NB4 (cell line): ENCODE measurements at places on chromosomes 7 and 10.

DNA sequence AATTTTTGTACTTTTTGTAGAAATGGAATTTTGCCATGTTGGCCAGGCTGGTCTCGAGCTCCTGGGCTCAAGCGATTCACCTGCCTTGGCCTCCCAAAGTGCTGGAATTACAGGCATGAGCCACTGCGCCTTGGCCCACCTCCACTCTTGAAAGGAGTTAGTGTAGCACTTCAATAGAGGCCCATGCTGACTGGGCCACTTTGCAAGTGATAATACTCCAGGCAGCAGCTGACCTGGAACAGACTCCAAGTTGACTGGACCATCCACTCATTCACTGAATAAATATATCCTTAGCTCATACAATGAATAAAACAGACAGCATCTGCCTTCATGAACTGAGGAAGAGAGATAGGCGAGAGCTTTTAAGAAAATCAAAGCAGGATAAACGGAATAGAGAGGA is 14.7 kb downstream of the CPVL start:
- no peak for DNase-seq

GRCh38 chr7:44275146-44275545 is 50.2 kb downstream of the CAMK2B start:
- no peak for DNase-seq

DNA sequence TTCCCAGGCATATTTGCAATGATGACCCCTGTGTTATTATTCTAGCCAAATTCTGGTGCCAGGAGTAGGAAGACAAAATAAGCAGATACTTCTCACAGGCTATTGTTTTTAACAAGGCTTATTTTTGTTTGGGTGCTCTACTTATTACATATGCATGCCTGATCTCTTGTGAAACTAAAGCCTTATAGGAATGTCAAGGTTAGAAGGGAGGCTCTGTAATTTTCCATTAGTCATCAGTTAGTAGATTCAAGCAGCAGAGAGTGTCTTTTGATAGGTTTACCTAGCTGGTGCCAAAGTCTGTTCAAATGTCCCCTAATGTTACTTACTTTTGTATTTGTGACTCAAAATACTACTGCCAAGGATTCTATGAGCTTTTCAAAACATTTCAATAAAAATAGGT is 11.7 kb upstream of the TMEM106B start:
- no peak for DNase-seq

DNA sequence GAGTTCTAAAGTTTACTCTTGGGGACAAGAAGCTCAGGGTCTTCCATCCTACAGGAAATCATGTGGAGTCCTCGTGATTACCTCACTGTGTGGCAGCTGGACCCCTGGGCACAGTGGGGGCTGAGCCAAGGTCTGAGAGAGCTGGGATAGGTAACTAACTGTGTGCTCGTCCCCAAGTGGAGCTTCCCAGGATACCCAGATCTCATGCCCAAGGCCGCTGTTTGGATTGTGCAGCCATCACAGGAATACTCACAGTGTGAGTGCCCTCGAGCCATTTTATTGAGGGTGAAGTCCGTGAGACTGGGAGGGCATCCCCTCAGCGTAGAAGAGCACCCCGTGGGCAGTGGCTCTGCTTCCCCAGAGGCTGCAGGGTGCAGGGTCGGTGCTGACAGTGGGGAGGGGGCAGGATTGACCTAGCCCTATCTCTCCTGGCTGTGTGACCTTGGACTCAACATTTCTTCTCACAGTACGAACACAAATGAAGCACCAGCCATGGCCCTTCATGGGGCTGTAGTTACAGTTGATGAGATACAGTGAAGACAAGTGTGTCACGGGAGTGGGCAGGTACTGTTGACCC is 69.6 kb upstream of the LEP start:
- no peak for DNase-seq

DNA sequence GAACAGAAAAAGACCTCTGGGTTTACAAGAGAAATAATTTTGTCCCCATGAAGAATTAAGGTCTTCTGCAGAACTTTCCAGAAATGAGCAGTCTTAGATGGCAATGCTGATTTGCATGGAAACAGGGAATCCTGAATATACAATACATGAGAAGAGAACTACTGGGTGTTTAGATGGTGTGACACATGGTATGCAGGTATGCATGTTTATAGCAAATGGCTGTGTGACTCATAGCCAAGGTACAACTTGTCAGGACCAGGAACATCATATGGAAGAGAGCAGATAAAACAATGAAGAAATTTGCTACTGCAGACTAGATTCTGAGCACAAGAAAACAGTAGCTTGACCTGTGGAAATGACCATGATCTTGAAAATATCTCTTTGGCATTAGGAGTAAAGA is 907.8 kb downstream of the GATA3 start:
- no peak for DNase-seq

GRCh38 chr10:34305189-34305588 is 509.9 kb downstream of the PARD3 start:
- DNase-seq = peak; percentile 5

DNA sequence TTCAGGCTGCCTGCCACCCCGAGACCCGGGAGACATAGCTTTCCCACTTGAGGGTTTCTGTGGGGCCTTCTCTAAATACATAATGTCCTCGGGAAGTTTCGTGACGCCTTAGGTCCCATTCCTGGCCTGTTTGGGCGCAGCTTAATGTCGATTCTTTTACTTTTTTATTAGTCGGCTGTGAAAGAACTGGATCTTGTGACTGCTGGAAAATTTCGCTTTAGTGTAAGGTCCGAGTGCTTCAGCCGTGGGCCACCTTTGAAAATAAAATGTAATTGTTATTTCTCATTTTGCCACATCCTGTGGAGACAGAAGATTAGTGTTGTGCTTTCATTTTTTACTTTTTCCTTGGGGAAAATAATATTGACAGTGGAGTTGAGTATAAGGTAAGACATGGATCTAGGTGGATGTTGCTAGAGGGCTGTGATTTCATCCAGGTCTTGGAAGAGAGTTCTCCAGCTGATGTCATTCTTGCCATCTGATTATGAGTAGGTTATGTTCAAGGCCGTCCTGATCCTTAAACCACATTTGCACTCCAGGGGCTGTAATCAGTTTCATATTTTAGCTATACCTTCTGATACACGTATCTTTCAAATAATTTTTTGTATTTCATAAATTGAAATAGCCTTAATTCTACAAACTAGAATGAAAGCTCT is 830 bp downstream of the RAB18 start:
- DNase-seq = no peak

DNA sequence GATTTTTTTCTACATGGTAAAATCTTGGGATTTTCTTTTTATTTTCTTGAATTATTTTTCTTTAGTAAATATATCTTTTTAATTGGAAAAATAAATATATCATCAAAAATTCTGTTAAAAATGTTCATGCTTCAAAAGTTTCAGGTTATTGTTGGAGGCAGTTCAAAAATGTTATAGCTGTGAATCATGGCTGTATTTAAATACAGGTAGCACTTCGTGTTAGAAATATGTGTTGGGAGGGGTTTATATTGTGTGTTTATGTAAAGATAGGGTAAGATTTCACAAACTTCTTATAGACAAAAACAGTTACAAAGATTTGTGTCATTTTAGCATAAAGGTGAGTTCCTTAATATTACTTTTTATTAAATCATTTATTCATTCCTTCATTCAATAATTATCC is 60.4 kb downstream of the HDAC9 start:
- DNase-seq = no peak

DNA sequence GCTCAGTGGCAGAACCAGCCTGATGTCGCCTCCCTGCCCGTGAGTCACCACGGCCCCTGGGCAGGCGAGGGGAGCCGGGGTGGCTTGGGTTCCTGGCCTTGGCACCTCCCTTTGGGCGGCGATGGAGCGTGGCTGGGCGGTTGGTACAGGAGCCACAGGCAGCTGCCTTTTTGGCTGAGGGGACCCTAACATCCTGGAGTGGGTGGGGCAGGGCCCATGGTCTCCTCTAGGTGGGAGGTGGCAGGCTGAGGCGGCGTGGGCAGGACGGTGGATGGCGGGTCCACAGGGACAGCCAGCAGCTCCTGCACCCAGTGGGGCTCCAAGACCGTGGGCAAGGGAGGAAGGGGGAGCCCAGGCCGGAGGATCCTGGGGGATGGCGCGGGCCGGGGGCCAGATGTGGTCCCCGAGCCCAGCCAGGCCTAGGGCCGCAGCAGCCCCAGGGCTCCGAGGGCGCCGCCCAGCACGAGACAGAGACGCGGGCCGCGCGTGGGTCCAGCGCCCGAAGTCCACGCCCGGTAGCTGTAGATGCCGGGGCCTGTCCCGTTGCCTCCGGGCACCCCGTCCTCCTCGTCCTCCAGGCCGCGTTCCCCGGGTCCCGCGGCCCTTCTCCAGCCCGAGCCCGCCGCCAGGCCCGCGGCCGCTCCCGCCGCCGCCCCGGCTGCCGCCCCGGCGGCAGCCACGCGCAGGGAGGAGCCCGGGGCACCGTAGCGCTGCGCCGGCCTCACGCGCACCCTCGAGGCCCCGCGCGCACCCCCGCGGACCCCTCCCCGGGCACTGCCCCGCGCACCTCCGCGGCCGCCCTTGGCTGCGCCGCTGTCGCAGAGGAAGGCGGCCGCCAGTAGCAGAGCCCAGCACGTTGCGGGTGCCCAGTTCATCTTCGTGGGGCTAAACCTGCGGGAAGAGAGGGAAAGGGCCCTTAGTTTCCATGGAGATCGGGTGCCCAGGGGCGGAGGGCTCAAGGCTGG is 1.3 kb downstream of the SPRN start:
- no peak for DNase-seq

- no peak for DNase-seq
Observed at GRCh38 chr7:29281782-29282541, 87.4 kb downstream of the CHN2 start.

GRCh38 chr7:158386866-158387545 is 200.6 kb downstream of the PTPRN2 start:
- DNase-seq = no peak

DNA sequence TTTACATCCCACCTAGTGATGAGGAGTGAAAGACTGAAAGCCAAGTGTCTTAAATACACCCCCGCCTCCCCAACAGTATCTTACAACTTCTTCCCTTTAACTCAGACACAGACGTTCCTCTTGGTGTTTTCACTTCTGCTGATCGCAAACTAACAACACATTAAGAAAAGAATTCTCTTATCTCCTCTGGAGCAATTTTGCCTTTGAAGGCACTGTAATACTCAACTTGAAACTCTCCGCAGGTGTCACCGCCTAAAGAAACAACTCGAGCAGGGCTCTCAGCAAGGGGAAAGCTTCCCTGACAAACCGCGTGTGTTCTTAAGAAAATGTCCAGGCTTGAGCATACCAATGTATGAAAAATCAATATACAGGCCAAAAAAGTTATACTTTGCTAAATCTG is 452 bp downstream of the SEMA3C start:
- peak; percentile 12 for DNase-seq

DNA sequence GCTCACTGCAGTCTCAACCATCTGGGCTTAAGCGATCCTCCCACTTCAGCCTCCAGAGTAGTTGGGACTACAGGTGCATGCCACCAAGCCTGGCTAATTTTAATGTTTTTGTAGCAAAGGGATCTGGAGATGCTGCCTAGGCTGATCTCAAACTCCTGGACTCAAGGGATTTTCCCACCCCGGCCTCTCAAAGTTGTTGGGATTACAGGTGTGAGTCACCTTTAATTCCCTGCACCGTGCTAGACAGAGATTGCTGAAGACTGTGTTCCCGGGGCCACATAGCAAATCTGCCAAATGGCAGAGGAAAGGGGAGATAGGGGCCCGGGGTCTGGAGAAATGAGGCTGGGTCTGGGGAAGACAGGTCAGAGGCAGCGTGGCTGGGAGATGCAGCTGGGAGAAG is 20.6 kb upstream of the PSMG3 start:
- DNase-seq = no peak

DNA sequence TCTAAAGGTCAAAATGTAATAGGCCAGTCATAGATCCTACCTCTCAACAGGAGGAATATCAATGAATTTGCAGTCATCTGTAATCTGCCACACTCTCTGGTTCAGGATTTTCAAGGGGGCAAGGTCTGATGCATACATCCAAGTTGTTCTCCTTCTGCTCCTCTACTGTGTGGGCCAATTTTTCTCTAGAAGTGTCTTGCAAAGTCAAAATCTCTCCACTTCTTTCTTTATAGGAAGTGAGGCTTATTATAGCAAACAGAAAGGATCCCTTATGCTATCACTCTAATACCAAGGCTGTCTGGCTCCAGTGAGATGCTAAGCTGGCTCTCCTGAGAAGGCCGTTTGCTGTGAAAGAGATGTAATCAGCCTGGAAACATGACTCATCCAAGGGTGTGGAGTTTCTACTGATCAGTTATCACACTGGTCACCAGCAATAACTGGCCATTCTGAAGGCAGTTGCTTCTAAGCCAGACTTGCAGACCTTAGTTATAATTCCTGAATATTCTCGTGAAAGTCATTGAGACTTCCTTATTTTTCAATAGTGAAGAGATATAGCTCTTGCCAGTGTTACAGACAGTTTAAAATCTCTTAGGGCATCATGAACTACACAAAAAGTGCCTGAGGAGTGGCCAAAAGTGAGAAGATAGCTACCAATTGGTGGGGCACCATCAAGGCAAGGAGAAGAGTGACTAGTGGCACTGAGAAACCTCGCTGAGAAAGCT is 43.2 kb upstream of the LRGUK start:
- DNase-seq = peak; percentile 31

- DNase-seq = no peak
Observed at GRCh38 chr7:101915000-101915399, 97.6 kb downstream of the CUX1 start.

DNA sequence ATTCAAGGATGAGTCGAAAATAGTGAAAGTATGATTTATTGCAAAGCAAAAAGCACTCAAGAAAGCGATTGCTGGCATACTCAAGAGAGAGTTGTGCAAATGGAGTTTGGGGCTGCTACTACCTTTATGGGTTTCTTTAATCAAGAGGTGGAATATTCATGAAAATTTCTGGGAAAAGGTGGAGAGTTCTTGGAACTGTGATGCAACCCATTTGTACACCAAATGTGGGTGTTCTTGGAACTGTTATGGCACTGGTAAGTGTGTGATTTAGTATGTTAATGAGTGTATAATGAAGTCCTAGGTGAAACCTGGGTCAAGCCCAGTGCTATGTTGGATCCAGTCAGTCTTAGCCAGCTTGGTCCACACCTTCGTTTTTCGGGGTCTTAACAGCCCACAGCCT is 3.4 kb upstream of the VOPP1 start:
- no peak for DNase-seq

DNA sequence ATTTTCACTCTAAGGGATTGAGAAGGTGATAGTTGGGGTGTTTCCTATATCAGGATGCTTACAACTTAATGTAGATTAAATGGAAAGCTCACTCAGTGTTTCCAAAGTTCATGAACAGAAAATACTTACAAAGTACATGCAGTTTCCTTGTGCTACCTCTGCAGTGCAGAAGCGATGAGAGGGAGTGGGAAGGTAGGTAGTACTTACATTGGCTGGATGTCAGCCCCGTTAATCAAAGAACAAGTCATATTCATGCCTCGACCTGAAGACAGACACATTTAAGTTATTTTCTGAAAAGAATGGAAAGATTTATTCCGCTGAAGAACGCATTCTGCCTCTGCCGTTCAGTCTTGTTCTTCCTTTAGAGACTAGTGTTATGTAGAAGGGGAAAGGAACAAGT is 93.1 kb downstream of the ZMYND11 start:
- DNase-seq = no peak

GRCh38 chr7:105734233-105734632 is 142.2 kb downstream of the ATXN7L1 start:
- DNase-seq = no peak

- no peak for DNase-seq
Observed at GRCh38 chr10:15046626-15047025, 2.9 kb downstream of the OLAH start.

- no peak for DNase-seq
Observed at GRCh38 chr7:1944619-1945210, 274.6 kb downstream of the ELFN1 start.

- DNase-seq = peak; percentile 62
Observed at GRCh38 chr7:129401967-129402860, 32.0 kb upstream of the STRIP2 start.

- DNase-seq = no peak
Observed at GRCh38 chr7:30973791-30974604, 10.2 kb downstream of the GHRHR start.
